ENCODE measurements at places on chromosomes 12 and 14.

DNA sequence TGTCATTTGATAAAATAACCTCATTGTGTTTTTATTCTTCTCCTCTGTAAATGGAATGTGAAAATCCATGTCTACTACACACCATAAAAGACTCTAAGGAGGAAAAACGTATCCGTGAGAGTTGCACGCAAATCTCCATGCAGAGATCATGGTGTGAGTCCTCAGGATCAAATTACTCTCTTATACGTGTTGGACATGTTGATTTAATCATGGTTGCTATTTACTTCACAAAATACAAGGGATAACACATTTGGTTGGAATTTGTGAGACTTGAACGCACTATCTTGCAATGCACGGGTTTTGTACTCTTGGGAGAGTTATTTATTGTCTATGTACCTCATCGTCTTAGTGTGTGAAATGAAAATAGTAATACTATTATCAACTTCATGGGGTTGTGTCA is 128.0 kb upstream of the RASSF8 start:
- peak; percentile 37 for DNase-seq

DNA sequence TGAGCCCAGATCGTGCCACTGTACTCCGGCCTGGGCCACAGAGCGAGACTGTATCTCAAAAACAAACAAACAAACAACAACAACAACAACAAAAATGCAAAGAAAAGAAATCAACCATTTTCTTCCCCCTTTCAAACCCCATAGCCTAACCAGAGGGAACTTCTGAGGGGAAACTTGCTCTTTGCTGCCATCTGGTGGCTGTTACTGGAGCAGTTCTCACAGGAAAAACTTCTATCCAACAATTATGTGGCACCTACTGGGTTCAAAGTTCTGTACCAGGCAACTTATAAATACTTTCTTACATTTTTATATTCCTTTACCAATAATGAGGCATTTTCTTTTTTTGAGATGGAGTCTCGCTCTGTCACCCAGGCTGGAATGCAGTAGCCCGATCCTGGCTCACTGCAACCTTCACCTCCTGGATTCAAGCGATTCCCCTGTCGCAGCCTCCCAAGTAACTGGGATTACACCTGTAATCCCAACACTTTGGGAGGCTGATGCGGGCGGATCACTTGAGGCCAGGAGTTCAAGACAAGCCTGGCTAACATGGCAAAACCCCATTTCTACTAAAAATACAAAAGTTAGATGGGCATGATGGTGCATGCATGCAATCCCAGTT is 50.9 kb upstream of the BICDL1 start:
- peak; percentile 34 for DNase-seq

DNA sequence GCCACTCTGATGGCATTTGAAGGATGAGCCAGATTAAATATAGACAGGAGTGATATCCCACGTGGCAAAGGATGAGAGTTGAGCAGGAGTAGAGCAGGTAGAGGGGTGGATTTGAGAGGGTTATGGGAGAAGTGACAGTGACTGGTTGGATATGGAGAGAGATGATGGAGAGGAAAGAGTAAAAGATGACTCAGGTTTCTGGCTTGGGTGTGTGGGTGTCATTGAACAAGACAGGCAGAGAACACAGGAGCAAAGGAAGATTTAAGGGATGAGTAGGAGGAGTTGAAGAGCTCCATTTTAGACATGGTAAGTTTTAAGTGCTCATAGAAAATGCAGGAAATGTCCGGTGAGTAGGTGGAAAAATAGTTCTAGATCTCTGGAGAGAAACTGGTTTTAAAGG is 136.9 kb downstream of the EGLN3 start:
- DNase-seq, result no peak

DNA sequence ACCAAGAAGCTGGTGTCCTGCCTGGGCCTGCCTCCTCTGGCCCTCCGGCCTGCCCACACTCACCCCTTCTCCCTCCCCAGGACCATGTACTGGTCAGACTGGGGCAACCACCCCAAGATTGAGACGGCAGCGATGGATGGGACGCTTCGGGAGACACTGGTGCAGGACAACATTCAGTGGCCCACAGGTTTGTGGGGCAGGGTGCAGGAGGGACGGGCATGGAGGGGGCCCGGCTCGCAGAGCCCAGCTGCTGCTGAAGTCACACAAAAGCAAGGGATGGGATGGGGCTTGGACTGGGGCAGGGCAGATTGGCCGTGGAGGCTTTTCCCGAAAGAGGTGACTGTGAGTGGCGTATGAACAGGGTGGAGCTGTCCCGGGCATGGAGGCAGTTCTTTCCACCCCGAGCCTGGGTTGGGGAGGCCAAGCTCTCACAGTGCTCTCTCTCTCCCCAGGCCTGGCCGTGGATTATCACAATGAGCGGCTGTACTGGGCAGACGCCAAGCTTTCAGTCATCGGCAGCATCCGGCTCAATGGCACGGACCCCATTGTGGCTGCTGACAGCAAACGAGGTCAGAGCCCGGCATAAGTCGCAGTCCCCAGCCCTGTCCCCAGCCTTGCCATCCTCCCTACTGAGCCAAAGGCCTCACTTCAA is 7.8 kb upstream of the NXPH4 start:
- DNase-seq, result no peak

DNA sequence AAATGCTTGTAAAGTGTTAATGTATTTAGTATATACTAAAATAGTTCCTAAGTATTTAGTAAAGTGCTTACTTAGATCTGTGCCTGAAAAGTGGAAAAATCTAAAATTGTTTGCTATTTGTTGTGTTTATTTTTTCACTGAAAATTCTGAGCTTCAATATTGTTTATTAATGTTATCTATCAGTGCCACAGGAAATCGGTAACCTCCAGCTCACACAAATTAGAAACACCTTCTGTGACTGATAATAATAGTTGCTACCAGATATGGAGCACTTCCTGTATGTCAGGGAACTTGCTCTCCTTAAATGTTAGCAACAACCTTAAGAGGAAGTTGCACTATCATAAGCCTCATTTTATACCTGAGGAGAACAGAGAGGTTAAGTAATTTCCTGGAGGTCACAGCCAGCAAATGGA is 723 bp upstream of the LRP10 start:
- no peak for DNase-seq

DNA sequence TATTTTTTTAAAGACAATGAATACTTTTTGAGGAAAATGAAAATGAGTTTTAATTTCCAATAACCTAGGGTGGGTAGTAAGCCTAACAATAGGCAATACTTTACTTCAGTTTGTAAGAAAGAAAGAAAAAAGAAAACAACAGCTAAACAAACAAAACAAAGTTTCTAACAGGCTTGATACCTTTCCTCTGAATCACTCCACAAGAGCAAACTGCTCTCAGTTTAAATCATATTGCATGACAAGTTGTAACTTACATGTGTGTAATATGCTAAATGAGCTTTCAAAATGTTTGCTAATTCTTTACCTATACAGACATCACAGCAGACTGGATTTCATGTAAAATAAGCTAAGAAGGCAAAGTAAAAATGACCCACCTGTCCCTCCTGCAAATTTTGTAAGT is 6.7 kb upstream of the LMO3 start:
- DNase-seq, result no peak

DNA sequence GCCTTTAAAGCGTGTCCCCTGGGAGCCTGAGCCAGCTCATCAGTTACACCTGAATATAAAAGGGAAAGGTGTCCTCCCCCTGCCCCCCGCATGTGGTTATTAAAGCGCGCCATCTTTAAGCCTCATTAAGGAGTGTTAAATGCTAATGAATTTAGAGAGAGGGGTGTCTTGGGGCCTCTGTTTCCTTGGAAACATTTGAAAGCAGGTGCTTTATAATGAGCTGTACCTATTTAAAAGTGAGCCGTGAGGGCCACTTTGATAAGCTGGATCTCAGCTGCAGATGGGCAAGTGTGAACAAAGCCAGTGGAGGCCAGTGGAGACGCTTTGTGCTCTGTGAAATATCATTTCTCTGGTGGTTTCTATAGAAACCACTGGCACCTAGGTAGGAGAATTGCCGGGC is 84.0 kb downstream of the BEGAIN start:
- DNase-seq, result no peak

DNA sequence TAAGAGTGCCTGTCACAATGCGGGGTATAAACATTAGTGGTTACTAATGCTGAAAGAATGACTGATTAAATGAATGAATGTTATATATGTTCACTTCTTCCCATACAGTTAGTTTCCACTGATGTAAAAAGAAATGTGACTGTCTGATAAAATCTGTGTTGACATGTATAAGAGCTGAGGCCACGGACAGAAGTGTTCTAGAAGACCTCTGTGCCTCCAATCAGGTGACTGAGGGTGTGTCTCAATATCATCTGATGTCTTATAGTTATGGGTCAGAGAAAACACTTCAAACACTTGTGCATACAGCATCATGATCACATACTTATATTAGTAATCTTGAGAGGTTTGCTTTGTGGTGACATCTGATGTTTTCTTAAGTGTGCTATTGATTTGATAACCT is 183.4 kb downstream of the TTC7B start:
- DNase-seq, result no peak

- no peak for DNase-seq
Measured at GRCh38 chr12:66011731-66012130, 118.8 kb downstream of the LLPH start.

DNA sequence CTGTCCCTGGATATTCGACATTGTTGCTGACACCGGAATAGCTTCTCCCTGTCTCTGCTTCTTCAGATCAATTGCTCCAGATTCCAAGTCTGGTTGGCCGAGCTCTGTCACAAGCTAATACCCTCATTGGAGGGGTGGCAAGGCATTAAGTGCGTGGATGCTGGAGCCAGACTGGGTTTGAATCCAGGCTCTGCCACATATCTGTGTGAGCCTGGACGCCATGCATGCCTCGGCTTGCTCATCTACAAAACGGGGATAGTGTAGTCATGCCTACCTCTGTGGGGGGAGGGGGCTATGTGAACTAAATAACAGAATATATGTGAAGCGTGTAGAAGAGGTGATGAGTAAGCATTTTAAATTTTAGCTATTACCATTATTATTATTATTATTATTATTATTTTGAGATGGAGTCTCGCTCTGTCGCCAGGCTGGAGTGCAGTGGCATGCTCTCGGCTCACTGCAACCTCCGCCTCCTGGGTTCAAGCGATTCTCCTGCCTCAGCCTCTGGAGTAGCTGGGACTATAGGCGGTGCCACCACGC is 97.3 kb downstream of the AACS start:
- no peak for DNase-seq

DNA sequence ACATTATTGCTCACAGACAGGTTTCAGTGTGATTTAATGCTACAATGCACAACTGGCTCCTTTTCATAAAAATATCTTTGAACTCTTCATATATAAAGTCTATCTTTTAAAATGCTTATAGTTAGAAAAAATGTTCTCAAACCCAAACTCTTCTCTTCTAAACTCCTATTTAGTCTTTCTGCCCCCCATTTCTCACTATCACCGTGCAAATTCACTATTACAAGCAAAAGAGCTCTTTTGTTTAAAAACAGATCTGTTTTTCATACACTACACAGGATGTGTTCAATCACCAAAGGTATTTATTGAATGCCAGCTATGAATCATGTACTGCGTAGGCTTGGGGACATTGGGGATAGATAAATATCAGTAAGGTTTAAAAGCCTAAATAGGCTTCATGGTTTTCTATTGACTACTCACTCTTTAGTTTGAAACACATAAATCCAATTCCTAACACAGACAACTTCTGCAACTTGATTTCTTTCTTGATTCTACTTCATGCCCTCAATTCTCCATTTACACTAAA is 692.3 kb downstream of the C12orf50 start:
- DNase-seq, result no peak

DNA sequence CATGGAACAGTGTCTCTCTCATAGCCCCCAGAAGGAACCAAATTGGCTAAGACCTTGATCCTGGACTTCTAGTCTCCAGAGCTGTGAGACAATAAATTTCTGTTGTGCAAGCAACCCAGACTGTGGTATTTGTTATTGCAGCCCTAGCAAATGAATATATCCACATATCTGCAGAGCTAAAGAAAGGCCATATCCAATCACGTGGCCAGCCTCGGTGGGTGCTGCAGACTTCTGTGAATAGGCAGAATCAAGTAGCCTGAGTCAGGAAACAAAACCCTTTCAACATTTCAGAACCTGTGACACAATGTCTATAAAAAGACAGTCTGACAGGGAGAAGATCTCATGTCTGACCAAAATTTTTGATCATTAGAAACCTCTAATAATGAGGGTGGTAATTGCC is 71.0 kb upstream of the CPM start:
- DNase-seq, result no peak

DNA sequence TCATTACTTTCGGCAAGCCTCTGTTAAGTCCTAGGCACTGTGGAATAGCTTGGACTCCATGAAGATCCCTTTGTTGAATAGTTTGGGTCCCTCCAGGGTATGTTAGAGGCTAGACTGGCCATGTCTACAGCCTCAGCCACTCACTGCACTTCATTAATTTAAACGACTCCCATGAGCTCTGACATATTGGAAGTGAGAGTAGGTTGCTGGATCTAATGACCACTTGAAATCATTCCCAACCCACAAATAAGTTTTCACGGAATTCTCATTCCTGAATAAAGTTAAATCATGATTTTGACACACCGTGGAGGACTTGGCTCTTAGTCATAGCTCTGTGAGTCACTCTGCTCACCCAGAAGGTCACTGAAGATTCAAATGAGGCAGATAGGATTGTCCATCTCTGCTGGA is 21.4 kb upstream of the APPL2 start:
- peak; percentile 90 for DNase-seq

DNA sequence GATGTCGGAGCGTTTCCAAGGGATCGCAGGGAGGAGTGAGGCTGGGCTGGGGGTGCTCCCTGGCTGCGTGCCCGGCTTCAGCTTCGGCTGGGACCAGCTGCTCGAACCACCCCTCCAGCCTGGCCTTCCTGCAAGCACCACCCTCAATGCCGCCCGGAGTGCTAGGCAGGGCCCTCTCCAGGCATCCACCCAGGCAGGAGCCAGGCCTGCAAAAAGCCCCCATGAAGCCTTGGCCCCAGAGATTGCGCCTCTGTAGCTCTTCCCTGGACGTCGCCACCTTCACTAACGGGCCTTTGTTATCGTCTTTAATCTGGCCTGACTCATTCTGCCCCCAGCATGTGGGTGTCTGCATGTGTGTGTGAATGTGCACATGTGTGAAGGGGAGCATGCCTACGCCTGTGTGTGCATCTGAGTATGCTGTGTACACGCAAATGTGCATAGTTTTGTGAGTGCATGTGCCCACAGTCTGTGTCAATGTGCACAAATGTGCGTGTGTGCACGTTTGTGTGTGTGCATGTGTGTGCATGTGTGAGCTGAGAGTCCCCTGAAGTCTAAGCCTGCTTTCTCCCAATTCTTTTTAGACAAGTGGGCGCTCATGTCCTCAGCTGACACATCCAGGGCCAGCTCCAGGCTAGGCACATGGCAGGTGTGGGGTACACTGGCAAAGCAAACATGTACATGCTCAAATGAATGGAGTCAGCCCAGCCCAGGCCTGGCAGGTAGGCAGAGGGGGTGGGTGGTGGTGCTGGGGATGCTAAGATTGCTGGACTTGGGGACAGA is 195.4 kb upstream of the C14orf180 start:
- DNase-seq, result no peak

DNA sequence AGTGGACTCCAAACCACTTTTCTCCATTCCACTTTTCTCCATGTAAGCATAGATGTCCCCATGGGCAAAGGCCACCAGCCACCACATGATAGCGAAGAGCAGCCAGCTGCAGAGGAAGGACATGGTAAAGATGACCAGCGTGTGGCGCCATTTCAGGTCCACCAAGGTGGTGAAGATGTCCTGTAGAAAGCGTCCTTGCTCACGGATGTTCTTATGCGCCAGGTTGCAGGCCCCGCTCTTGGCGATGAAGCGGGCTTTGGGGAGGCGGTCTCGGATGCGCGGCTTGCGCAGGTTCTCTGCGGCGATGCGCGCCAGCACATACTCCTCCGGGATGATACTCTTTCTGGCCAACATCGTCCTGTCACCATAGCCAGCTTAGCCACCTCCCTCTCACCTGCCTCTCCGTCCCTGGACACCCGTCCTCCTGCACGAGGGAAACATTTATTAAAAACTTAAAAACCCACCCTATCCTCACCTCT is 1.2 kb downstream of the KCNJ8 start:
- no peak for DNase-seq
